ENCODE measurements at places on chromosomes 6 and 20. TPM values are rescaled to one million over a fixed set of nuclear protein-coding genes. Genes with fewer than 3 reads are reported as not detected.

CTAGE9 gene
- not detected for total RNA-seq

DNA sequence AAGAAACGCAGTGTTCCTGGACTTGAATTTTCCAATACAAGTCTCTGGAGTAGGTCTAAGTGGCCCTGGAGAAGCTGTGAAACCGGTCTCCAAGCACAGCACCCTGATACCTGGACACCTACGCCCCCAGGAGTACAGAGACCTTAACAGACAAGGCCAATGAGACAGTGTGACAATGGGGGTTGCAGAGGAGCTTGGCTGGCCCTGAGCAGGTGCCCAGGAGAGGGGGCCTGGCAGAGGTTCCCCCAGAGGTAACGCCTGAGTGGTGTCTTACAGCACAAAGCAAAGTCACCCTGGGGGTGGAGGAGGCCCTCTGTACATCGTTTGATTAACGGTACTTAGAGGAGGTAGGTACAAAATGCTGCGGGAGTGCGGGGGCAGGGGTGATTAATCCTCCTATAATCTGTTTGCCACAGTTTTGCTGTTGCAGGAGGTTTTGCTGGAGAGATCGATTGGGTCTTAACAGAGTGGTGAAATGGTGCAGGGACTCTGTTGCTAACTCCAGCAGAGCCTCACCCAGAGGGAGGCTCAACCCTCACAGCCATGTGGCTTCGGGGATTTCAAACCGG lies 37.3 kb upstream of the APCDD1L start:
- peaks cover 26% of the 10 kb centered on the region for H3K27me3 ChIP-seq
- H3K4me1 ChIP-seq, result no peaks in the 10 kb centered on the region
- DNase-seq, result no peak
- H3K4me3 ChIP-seq, result no peak overlapping the region

GRCh38 chr6:90078513-90079289 lies 184.4 kb downstream of the GJA10 start:
- H3K27ac ChIP-seq, result peak overlapping the region; percentile 86
- DNase-seq, result no peak
- H3K4me1 ChIP-seq, result peaks cover 95% of the 10 kb centered on the region
- H3K27me3 ChIP-seq, result no peaks in the 10 kb centered on the region

DNA sequence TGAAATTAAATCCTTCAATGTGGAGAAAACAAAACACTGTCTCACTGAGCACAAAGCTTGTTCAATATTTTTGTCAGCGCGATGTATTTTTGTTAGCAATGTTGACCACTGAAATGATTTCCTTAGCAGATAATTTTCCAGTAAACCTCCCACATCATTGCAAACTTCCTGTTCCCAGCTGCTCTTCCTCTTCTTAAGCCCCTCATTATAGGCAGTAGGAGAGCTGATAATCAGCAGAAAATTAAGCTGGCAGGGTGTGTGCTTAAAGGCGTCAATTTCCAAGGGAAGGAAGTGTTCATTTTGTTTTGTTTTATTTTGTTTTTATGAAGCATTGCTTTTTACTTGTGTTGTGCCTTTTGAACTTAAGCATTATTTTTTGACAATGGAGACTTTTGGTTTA lies 29.1 kb upstream of the TMEM14A start:
- H3K27me3 ChIP-seq, result peaks cover 27% of the 10 kb centered on the region
- DNase-seq, result no peak
- H3K27ac ChIP-seq, result no peak overlapping the region

- H3K4me3 ChIP-seq, result no peak overlapping the region
- H3K27ac ChIP-seq, result no peak overlapping the region
- no peak for DNase-seq
- no peaks in the 10 kb centered on the region for H3K36me3 ChIP-seq
- no peaks in the 10 kb centered on the region for H3K27me3 ChIP-seq
These were observed 107.4 kb upstream of the ADGRB3 start for GRCh38 chr6:68527691-68528090.

UTRN gene
- total RNA-seq, result 52.2 TPM

- no peaks in the 10 kb centered on the region for H3K27me3 ChIP-seq
- peaks cover 20% of the 10 kb centered on the region for H3K36me3 ChIP-seq
- H3K27ac ChIP-seq, result no peak overlapping the region
- H3K4me1 ChIP-seq, result peaks cover 4% of the 10 kb centered on the region
- no peak for DNase-seq
- no peak overlapping the region for H3K4me3 ChIP-seq
These were observed 77.1 kb downstream of the TULP4 start for GRCh38 chr6:158389193-158389919.
